ENCODE measurements at places on chromosomes 7 and 10.

DNA sequence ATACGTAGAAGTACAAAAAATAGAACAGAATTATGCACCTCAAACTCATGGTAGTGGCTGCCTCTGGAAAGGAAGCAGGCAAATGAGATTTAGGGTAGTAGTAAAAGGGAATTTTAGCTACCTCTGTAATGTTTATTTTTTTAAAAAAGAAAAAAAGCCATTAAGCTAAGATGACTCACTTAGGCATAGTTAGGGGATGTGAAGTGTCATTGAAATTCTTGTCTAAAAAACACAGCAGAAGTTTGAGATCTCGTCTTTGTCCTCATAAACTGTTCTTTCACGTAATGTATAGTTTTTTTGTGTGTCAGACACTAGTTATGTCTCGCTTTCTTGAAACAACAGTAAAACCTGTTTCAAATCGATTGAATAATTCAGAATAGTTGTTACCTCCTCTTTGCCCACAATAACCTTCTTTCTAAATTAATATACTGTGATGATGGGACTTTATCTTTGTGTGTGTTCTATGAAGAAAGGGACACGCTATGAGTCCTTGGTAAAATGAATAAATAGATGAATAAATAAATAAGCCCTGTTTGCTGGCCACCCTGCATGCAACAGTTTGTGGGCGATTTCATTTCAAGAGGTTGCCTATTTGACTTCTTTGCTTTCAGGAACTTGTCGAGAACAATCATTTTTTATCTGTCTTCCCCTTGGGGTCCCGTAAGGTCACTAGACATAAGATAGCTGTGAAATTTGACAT is 14.5 kb upstream of the FBXW4 start:
- DNase-seq: no peak

DNA sequence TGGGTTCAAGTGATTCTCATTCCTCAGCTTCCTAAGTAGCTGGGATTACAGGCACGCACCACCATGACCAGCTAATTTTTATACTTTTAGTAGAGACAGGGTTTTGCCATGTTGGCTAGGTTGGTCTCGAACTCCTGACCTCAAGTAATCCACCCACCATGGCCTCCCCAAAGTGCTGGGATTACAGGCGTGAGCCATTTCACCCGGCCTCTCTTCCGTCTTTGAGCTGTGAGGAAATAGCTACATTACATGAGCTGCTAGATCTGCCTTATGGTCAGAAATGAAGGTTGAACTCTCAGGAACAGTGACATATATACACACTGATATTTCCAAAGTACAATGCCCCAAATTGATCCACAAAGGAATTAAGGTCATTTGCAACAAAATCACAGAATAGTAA is 2.4 kb downstream of the BLVRA start:
- no peak for DNase-seq

GRCh38 chr10:132946806-132947546 is 4.6 kb upstream of the CFAP46 start:
- DNase-seq: no peak

DNA sequence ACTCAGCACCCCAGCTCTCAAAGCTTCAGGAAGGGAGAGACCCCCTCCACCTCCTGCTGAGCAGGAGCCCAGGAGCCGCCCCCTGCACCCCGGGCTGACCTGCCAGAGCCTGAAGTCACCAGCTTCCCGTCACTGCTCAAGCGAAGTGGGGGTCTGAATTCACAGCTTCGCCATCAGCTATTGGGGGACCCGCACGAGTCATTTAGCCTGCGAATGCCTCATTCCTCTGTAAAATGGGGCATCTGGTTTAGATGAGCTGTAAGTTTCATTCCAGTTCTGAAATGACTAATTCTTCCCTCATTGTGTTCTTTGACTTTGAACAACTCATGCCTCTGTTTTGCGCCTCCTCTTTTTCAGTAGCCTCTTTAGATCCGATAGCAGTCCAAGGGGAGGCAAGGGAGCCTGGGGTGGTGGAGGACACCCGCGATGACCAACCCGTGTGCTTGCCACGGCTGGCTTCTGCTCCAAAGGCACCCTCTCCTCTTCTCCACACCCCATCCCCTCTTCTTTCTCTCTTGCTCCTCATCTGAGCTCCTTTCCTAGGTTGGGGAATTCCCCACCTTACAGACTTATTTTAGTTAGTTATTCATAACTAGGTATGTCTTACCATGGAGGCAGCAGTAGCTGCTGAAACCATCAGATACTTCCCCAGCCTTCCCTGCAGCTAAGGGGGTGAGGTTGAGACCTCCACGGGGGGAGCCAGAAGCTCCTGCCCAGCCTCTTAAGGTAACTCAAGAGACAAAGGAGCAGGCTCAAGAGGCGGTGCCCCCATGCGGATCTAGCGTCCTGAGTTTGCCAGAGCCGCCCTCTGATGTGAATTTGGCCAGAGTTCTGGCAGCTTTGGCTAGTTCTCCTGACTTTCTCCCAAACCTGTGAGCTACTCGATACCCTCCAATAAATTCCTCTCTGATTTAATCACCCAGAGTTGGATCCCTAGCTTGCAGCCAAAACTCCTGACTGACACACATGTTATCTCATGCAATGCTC is 47.7 kb downstream of the RBM17 start:
- DNase-seq: peak; percentile 44

- no peak for DNase-seq
Measured at GRCh38 chr10:103111031-103111917, 81.8 kb downstream of the NT5C2 start.

- no peak for DNase-seq
Measured at GRCh38 chr7:99197498-99197897, 10.4 kb downstream of the KPNA7 start.

DNA sequence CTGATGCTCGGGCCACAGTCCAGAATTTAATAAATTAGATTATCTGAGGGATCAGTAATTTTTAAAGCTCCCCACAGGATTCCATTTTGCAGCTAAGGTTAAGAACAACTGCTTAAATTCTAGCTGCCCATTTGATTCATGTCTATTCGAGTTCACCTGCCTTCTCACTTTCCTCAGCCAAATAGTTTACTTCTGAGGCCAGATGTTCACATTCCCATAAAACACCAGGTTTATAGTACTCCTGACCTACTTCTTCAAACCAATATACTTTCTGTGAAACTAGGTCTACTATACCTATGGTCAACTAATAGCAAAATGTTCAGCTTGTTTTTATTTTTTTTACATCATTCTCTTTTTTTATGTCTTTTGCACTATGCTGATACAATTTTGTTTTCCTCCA is 86.3 kb downstream of the GPR158 start:
- DNase-seq: no peak

- no peak for DNase-seq
Measured at GRCh38 chr10:99461230-99461629, 30.8 kb upstream of the GOT1 start.

GRCh38 chr10:11288302-11288701 is 270.6 kb downstream of the CELF2 start:
- DNase-seq: no peak

GRCh38 chr7:113199841-113200240 is 81.5 kb upstream of the SMIM30 start:
- no peak for DNase-seq

DNA sequence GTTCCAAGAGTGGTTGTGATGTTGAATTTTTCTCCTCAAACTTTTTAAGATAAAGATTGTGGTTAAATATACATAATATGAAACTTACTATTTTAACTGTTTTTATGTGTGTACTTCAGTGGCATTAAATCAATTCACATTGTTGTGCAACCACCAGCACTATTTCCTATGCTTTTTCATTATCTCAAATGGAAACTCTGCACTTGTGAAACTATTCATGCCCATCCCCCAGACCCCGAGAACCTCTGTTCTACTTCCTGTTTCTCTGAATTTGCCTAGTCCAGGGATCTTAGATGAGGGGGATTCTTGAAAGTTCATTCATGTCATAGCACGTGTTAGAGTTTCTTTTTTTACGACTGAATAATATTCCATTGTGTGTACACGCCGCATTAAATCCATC is 67.0 kb downstream of the WDR37 start:
- no peak for DNase-seq

GRCh38 chr7:159141660-159142059 is 3.0 kb downstream of the VIPR2 start:
- DNase-seq: no peak

DNA sequence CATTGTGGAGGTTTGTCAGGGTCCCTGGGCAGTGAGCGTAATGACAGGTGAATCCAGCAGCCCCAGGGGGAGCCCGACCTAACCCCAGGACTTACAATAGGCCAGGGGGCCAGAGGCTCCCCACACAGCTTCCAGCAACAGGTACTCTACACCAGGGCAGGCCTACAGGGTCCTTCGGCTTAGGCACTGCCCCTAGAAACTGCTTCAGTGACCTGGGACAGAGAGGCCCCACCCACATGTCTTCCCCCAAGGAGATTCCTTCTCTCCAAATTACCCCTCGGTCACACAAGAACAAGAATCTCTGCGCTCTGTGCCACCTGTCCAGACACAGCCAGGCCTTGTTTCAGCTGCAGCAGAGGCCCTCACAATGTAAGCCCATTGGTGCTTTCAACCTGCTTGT is 24.4 kb downstream of the SKIDA1 start:
- DNase-seq: no peak

- no peak for DNase-seq
Measured at GRCh38 chr10:49278497-49278981, 20.4 kb upstream of the C10orf71 start.

GRCh38 chr7:27242555-27243339 is at the start of gene EVX1:
Gene EVX1 (plus strand): TSS chr7:27242802. CDS start chr7:27243031, 229 bp downstream.
- DNase-seq: no peak

DNA sequence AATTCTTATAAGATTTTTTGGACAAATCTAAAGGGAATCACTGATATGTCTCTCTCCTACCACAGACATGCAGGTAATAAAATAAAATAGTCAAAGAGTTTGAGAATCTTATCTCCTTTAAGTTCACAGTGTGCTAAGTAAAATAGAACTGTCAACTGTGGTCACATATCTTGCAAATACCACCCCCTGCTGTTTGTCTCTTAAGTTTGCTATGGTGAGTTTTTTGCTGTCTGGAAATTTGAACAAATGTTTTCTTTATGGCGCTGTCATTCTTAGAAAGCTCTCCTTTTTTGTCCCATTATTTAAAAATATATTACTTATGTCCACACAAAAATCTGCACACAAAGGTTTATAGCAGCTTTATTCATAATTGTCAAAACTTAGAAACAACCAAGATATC is 19.6 kb downstream of the GIMAP5 start:
- DNase-seq: no peak

DNA sequence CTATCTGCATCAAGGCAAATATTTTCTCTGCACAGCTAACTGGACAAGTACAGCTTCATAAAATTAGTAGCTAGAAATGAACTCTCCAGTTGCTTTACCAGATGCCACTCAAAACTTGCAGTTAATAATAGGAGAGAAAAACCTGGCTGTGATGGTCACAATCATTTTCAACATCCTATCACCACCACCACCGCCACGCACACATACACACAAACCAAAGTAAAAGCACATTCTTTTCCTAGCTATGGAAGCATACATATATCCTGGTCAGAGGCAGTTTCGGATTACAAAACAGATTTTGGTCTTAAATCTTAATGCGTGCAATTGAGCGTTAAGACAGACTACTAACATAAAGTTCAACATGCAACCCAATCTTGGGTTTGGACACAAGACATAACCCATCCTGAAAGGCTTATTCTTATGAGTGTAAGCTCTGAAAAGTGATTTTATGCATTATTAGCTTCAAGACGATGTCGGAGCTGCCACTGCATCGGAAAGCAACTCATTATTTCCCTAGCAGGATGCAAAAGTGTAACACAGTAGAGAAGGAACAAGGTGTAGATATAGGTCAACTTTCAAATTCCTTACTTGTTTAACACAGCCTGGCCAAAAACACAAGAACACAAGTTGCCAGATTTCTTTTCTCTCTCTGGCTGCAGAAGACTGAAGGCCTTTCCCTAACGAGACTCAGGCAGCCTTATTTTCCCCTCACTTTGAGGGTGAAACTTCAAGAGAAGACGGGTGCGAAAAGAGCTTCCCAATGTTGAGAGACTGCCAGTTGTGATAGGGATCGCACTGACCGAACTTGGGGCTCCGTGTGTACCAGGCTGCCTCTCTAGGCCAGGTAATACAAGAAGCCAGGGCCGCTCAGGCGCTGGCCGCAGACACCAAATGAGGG is 1.2 kb downstream of the CACUL1 start:
- no peak for DNase-seq

DNA sequence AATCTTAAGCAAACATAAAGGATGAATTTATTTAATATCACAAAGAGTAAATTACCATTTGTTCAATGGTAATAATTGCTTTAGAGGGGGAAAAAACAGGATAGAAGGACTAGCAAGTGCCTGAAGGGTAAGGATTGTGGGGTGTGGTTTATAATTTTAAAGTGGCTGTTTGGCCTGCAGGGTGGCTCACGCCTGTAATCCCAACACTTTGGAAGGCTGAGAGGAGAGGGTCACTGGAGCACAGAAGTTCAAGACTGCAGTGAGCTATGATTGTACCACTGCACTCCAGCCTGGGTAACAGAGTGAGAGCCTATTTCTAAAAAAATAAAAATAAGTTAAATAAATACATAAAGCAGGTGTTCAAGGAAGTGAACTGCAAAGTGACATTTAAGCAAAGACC is 199.9 kb upstream of the AHR start:
- no peak for DNase-seq

GRCh38 chr7:20799566-20800366 is 13.1 kb upstream of the SP8 start:
- DNase-seq: no peak

GRCh38 chr10:71031603-71032002 is 143.2 kb upstream of the PCBD1 start:
- DNase-seq: no peak

DNA sequence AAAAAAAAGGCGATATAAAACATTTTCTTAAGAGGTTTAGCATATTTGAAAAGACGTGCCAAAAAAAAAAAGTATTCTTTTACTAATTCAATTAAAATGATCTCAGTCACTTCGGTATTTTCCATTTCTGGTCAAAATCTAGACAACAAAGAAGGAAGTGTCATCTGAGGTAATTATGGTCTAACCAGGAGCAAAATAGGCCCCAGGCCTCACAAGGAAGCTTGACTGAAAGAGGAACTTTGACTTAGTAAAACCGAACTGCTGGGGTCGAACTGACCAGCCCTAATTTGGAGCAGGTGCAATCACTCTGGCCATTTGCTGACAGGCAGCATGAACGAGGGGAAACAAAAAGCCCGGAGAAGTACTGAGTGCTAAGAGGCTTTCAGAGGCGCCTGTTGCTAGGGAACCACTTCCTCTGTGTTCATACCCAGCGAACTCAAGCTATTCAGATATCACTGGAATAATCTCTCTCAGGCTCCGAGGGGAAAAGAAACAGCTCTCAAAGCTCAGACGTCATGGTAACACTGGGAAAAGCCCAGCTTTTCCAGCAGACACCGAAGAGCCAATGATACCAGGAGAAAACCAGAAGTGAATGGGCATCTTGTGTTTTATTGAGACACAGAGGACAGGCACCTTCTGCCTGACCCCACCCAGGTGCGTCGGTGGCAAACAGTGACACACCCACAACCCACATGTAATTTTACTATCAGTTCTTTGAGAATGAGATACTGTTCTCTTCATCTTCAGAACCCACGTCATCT is 126.5 kb downstream of the FAM107B start:
- no peak for DNase-seq

GRCh38 chr10:69810097-69810496 is 8.4 kb downstream of the COL13A1 start:
- DNase-seq: no peak

Data from activated naive CD8-positive, alpha-beta T cell treated with anti-CD3 and anti-CD28 coated beads, Interleukin-2, amount 50 U/mL, for 16 hours (primary cell).